ENCODE measurements at places on chromosomes 11 and 22. TPM values are rescaled to one million over a fixed set of nuclear protein-coding genes. Genes with fewer than 3 reads are reported as not detected.

The OR2AG1 gene
- total RNA-seq = not detected

The RASD2 gene
- total RNA-seq = 0.20 TPM

The EHBP1L1 gene
- total RNA-seq = 14.2 TPM

The MPPED2 gene
- total RNA-seq = 11.0 TPM

The IGF2 gene
- 21.5 TPM for total RNA-seq

The TMEM9B gene
- 31.3 TPM for total RNA-seq

The OR1S1 gene
- not detected for total RNA-seq

The EML3 gene
- 26.7 TPM for total RNA-seq
